ENCODE measurements at places on chromosomes 4 and X. TPM values are rescaled to one million over a fixed set of nuclear protein-coding genes. Genes with fewer than 3 reads are reported as not detected.

The TMPRSS11D gene
- total RNA-seq, result not detected

GRCh38 chrX:136162827-136163570, 15.7 kb downstream of the FHL1 start:
- no peak overlapping the region for H3K4me3 ChIP-seq
- no peaks in the 10 kb centered on the region for H3K27me3 ChIP-seq
- H3K4me1 ChIP-seq, result no peaks in the 10 kb centered on the region
- H3K36me3 ChIP-seq, result no peaks in the 10 kb centered on the region

The GASK1B gene
- total RNA-seq, result 56.8 TPM

- no peaks in the 10 kb centered on the region for H3K36me3 ChIP-seq
- no peaks in the 10 kb centered on the region for H3K27me3 ChIP-seq
- DNase-seq, result no peak
Observed at GRCh38 chr4:158895797-158896576, 127.2 kb downstream of the FNIP2 start.

The FRMPD4 gene
- not detected for total RNA-seq

The GABRG1 gene
- total RNA-seq, result not detected

DNA sequence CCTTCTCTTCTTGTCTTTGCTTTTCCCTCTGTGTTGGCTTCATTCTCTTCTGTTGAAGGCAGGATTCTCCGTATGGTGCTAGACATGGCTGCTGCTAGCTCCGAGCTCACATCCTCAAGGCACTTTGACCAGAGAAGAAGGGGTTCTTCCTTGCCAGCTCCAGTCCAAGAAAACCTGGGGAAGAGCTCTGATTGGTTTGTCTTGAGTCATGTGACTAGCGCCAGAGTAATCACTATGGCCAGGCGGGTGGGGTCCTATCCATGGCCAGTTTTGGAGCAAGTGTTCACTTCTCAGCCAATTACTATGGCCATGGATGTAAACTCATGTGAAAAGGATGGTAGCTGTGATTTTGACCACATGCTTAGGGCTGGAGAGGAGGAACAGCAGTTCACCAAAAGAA, 74.2 kb downstream of the CT47B1 start:
- no peak overlapping the region for H3K4me3 ChIP-seq
- DNase-seq, result no peak
- H3K27me3 ChIP-seq, result no peaks in the 10 kb centered on the region
- no peaks in the 10 kb centered on the region for H3K36me3 ChIP-seq

DNA sequence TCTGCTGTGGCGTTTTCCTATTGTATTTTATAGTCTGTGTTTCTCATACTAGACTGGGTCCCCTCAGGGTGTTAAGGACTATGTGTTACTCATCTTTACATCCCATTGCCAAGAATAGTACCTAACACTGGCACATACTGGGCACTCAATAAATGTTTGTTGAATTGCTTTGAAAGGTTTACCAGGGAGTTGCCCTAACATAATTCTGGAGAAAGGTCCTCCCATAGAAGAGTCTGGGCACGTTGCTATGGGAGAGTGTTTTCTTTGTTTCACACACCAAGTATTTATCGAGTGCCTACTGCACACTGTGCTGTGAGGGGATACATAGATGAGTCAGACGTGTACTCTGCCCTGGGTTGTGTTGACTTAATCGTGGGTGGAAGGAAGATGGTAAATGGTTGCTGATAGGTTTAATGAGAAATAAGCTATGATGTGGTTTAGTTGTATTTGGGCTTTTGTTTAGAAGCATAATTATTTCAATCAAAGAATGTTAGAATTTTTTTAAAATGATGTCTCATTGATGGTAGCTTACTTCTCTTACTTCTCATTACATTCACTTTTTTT, 42.9 kb downstream of the AFF1 start:
- peaks cover 8% of the 10 kb centered on the region for H3K4me1 ChIP-seq
- no peak overlapping the region for H3K4me3 ChIP-seq
- H3K27me3 ChIP-seq, result no peaks in the 10 kb centered on the region
- H3K36me3 ChIP-seq, result no peaks in the 10 kb centered on the region
- no peak for DNase-seq

DNA sequence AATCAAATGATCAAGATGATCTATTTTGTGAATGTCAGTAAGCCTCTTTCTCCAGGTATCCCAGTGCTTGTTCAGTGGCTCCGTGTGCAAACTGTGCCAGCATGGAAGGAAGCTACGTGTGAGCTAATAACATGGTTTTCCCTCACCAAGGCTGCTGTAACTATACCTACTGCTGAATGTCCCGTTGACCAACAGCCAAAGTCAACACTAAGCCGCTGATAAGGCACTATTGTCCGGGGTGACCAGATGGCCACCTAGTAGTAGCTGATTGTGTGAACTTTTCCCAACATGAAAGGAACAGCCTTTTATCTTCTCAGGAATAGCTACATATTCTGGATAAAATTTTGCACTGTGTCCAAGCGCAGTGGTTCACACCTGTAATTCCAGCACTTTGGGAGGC, 58.0 kb upstream of the ABCG2 start:
- H3K36me3 ChIP-seq, result no peaks in the 10 kb centered on the region
- no peaks in the 10 kb centered on the region for H3K27me3 ChIP-seq
- no peak overlapping the region for H3K4me3 ChIP-seq
- H3K4me1 ChIP-seq, result peaks cover 11% of the 10 kb centered on the region
- no peak for DNase-seq

DNA sequence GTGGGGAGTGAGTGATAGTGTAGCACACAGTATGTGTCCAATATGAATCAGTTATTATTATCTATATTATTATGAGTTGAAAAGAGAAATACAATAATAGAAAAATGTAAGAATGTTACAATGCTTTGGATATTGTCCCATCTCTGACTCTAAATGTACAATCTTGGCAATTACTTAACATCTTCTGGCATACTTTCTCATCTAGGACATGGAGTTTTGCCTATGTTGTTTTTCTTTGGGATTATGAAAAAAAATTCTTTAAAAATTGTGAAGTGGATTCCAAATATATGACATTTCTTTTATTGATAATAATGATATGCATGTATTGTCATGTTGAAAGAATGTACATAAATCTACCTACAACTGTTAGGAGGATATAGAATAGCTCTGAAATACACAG, 84.1 kb downstream of the TBCK start:
- no peaks in the 10 kb centered on the region for H3K36me3 ChIP-seq
- H3K27ac ChIP-seq, result no peak overlapping the region
- no peaks in the 10 kb centered on the region for H3K27me3 ChIP-seq
- DNase-seq, result no peak
- no peak overlapping the region for H3K4me3 ChIP-seq

GRCh38 chr4:41448934-41449333, 89.0 kb upstream of the LIMCH1 start:
- no peaks in the 10 kb centered on the region for H3K27me3 ChIP-seq
- no peak overlapping the region for H3K27ac ChIP-seq

DNA sequence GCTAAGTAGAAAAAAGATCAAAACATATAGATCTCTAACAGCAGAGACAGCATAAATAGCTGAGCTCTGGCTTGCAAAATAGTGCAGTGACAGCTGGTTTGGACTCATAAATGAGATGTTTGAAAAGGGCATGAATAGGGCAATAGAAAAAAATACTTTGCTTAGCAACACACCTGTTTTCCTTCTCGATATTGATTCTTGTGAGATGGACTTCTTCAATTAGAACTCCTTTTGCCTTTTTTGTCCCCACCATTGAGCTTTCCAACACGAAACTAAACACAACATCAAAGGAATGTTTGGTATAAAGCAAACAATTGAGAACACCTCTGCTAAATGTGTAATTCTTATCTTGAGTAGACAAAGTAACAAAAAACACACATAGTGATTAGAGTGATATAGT, 726.3 kb downstream of the RAPGEF2 start:
- no peak overlapping the region for H3K27ac ChIP-seq
- no peaks in the 10 kb centered on the region for H3K36me3 ChIP-seq
- H3K4me3 ChIP-seq, result no peak overlapping the region
- DNase-seq, result no peak
- H3K4me1 ChIP-seq, result no peaks in the 10 kb centered on the region
- H3K27me3 ChIP-seq, result no peaks in the 10 kb centered on the region

The FRMPD3 gene
- total RNA-seq, result 0.39 TPM

DNA sequence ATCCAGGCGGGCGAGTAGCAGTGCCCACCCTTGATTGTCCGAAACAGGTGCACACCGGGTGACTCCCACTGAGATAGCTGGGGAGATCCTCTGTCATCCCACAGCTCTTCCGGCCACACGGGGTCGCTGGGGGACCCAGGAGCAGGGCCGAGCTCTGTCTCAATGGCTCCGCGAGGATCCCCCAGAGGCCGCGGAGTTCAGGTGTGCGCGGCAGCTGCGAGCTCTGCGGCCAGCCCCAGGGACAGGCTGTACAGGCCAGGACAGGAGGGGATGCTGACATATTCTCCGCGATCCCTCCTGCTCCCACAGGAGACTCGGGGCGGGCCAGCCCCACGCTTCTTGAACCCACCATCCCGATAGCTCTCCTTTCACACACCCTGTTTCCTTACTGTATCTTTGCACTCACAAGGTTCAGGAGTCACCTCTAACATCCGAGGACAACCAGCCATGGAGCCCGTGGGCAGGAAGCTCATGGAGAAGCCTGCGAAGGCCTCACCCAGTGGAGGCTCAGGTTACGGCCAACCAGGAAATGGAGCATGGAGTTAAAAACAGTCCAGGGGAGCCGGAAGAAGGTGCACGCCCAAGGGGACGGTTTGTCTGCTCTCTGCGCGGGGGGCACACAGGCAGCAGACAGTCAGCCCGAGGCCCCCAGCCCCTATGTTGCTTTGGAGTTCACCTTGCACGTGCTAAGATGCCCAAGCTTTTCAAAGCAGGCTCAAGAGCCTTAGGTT, 77.9 kb upstream of the AMELX start:
- H3K27ac ChIP-seq, result no peak overlapping the region
- H3K36me3 ChIP-seq, result no peaks in the 10 kb centered on the region
- H3K27me3 ChIP-seq, result no peaks in the 10 kb centered on the region
- H3K4me3 ChIP-seq, result no peak overlapping the region
- no peak for DNase-seq
- no peaks in the 10 kb centered on the region for H3K4me1 ChIP-seq

- H3K4me3 ChIP-seq, result no peak overlapping the region
- H3K27ac ChIP-seq, result peak overlapping the region; percentile 72
- no peaks in the 10 kb centered on the region for H3K36me3 ChIP-seq
- no peaks in the 10 kb centered on the region for H3K4me1 ChIP-seq
- no peaks in the 10 kb centered on the region for H3K27me3 ChIP-seq
Observed at GRCh38 chr4:174582463-174582862, 60.2 kb upstream of the HPGD start.

DNA sequence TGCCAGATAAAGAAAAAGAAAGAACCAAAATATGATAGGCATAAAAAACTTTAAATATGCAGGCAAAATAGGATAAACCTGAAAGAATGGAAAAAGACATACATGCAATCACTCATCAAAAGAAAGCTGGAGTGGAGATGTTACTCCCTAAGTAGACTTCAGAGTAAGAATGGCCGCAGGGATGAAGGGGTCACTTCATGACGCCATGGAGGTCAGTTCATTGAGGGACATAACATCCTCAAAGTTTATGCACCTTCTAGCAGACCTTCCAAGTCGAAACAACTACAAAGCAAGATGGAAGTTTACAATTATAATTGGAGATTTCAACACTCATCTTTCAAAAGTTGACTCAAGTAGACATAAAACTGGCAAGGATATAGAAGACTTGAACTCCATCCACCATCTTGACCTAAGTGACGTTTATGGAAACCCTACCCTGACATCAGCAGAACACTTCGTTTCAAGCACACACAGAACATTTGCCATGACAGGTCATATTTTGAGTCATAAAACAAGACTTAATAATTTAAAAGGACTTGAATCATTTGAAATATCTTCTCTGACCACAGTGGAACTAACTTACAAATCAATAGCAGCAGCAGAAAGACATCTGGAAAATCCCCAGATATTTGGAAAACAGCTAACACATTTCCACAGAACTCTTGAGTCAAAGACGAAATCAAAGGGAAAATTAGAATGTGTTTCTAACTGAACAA, 106.0 kb upstream of the LRPAP1 start:
- no peak overlapping the region for H3K4me3 ChIP-seq
- H3K36me3 ChIP-seq, result no peaks in the 10 kb centered on the region
- DNase-seq, result no peak
- H3K4me1 ChIP-seq, result no peaks in the 10 kb centered on the region

DNA sequence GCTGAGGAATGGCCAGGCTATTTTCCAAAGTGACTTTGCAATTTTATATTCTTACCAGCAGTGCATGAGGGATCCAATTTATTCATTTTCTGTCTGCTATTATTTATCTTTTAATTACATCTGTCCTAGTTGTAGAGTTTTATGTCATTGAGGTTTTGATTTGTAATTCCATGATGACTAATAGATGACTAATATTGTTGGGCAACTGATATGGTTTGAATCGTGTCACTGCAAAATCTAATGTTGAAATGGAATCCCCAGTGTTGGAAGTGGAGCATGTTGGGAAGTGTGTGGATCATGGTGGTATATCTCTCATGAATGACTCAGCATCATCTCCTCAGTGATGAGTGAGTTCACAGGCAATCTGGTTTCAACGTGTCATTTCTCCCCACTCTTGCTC, 201.5 kb downstream of the TBX22 start:
- H3K27ac ChIP-seq, result no peak overlapping the region
- H3K4me1 ChIP-seq, result no peaks in the 10 kb centered on the region
- H3K4me3 ChIP-seq, result no peak overlapping the region
- DNase-seq, result no peak
- no peaks in the 10 kb centered on the region for H3K36me3 ChIP-seq

DNA sequence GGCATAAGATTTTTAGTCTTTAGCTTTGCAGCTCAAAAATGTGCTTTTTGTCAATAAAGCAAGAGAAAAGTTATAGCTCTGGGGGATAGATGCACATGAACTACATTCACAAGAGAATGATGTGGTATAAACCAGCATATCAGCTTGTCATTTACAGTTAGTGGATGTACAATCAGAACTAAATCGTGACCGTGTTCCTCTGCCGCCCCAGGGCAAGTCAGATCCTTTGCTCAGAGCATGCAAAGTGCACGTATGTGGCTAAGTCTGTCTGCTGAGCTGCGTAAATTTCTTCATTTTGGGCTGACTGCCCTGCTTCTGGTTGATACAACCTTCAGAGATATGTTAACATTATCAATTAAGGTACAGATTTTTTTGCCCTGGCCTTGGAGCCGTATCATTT, 9.3 kb downstream of the PGM2 start:
- no peak overlapping the region for H3K27ac ChIP-seq
- H3K4me1 ChIP-seq, result peaks cover 33% of the 10 kb centered on the region
- H3K27me3 ChIP-seq, result no peaks in the 10 kb centered on the region
- no peaks in the 10 kb centered on the region for H3K36me3 ChIP-seq
- no peak for DNase-seq
- no peak overlapping the region for H3K4me3 ChIP-seq

- no peak for DNase-seq
- H3K4me3 ChIP-seq, result no peak overlapping the region
- no peaks in the 10 kb centered on the region for H3K27me3 ChIP-seq
Observed at GRCh38 chrX:1400742-1401471, 9.0 kb upstream of the SLC25A6 start.

The PGRMC2 gene
- 59.7 TPM for total RNA-seq

The TLR1 gene
- 59.8 TPM for total RNA-seq

DNA sequence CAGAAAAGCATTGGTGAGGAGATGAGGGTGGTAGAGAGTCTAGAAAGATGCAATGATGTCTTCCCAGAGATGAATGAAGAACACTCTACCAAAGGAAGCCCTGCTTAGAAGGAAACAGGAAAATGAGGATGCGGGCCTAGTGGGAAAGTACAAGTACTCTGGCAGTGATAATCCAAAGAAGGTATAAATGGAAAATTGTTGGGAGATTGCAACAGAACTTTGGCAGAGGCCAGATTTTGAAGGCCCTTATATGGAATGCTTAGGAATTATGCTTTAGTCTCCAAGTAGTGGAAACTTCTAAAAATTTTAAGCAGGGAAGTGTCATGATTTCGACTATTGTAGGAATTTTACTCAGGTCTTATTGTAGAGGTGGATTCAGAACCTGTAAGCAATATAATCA, 11.0 kb downstream of the ARSJ start:
- no peak overlapping the region for H3K4me3 ChIP-seq
- no peak for DNase-seq
- H3K27me3 ChIP-seq, result no peaks in the 10 kb centered on the region
- no peak overlapping the region for H3K27ac ChIP-seq
- H3K4me1 ChIP-seq, result peaks cover 3% of the 10 kb centered on the region

Data from left lung (tissue), 14 donors.